Activated CD4-positive, alpha-beta T cell treated with anti-CD3 and anti-CD28 coated beads, Interleukin-2, amount 10 ng/mL, durations not matched to agents 7 days and 5 days (primary cell): ENCODE measurements at places on chromosomes 4 and X.

DNA sequence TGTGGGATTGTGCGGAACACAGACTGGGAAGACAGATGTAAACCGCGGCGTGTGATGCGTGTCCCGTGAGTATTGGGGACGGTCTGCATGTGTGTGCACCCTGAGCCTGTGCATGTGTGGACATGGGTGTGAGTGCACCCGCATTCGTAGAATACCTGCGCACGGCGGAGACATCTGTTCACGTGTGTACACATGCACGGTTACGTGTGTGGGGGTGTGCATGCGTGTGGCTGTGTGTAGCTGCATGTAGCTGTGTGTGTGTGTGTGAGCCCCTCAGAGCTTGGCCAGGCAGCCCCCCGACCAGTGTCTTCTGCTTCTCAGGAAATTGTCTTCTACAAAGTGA is 19.6 kb downstream of the ATP5ME start:
- no peak for DNase-seq

DNA sequence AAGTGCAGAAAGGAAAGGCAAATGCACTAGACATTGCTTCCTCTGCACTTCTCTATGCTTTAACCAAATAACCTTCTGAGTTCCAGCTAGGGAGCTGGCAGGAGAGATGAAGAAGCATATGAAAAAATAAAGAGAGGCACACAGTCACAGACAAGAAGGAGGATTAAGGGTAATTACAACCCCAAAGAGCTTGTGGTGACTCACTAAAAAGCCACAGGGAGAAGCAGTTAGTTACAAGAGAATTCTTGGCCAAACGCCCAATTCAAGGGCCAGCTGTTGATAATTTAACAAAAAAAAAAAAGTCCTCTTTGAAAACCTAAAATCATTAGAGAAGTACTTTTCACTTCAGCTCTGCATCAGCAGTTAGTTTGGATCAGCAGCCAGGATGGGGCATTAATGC is 478.0 kb downstream of the KCNIP4 start:
- no peak for DNase-seq

DNA sequence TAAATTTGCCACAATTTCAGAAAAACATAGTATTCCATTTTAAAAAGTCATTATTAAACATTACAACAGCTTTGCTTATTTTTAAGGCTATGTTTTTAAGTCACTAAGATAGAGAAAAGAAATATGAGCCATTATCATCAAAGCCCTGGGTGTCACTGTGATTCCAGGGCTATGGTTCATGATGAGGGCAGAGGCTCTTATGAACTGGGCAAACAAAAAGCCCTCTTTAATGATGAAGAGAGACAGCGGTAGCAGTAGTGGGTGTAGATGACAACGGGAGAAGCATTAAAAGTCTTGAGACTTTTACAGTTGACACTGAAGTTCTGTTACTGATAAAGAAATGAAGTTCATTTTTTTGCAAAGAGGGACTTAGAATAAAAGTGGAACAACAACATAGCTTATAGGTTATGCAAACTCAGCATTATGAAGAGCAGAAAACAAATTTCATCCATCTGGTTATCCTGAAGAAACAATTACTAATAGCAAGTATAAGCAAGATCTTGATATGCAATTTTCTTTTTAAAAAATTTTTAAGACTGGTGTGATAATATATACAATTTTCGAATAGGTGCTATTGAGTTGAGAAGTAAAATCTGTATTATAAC is 202.7 kb upstream of the ETNPPL start:
- DNase-seq = no peak

DNA sequence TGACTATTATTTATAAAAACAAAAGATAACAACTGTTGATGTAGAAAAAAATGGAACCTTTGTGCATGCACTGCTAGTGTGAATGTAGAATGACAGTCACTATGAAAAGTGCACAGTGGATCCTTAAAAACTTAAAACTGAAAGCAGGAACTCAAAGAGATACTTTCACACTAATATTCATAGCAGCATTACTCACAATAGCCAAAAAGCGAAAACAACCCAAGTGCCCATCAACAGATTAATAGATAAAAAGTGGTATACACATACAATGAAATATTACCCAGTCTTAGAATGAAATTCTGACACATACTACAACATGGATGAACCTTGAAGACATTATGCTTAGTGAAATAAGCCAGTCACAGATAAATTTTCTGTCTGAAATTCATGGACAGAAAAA is 23.8 kb downstream of the CENPC start:
- no peak for DNase-seq
